ENCODE measurements at places on chromosomes 5 and 9.

DNA sequence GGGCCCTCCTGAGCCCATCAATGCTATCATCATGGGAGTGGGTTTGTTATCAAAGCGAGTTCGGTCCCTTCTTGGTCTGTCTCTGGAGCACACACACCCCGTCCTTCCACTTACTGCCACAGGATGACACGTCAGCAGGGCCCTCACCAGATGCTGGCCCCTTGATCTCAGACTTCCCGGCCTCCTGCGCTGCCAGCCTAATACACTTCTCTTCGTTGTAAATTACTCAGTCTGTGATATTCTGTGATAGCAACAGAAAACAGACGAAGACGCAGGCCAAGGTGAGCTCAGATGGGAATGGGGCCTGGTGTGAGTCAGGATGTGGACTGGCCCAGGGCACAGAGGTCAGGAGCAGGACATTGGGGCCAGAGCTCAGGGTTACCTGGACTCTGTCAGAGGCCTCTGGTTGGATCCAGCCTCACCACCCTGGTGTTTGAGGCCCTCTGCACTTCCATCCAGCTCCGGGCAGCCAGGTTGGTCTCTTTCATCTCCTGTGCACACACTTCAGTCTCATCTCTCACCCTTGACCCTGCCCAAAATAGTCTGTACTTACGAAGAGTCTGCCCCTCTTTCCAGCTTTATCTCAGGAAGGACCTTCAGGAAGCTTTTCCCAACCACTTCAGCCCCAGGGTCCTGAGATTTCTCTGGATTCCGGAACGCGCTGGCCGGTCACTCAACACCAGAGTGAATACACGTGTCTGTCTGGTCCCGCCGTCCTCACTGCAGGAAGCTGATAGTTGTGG is 26.0 kb upstream of the CNOT6 start:
- DNase-seq = no peak

GRCh38 chr5:108661590-108662219 is 86.0 kb upstream of the FER start:
- DNase-seq = no peak

DNA sequence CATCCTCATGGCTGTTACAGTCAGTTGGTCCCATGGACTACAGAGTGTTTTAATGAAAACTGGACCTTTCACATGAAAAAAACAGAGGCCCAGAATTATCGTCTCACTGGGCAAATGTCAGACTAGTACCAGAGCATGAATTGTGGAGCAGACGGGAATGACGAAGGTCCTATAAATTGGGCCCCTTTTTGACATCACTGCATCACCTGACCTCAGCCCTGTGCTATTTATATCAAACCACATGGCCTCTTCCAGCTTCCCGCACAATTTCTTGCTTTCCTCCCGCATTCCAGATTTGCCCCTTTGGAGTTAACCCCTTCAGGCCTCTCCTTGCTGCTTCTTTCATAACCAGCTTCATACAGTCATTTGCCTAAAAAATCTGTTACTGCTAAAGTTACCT is 301.7 kb downstream of the ATPSCKMT start:
- no peak for DNase-seq

- peak; percentile 67 for DNase-seq
These were observed 70.4 kb downstream of the GADD45G start for GRCh38 chr9:89675058-89675742.

DNA sequence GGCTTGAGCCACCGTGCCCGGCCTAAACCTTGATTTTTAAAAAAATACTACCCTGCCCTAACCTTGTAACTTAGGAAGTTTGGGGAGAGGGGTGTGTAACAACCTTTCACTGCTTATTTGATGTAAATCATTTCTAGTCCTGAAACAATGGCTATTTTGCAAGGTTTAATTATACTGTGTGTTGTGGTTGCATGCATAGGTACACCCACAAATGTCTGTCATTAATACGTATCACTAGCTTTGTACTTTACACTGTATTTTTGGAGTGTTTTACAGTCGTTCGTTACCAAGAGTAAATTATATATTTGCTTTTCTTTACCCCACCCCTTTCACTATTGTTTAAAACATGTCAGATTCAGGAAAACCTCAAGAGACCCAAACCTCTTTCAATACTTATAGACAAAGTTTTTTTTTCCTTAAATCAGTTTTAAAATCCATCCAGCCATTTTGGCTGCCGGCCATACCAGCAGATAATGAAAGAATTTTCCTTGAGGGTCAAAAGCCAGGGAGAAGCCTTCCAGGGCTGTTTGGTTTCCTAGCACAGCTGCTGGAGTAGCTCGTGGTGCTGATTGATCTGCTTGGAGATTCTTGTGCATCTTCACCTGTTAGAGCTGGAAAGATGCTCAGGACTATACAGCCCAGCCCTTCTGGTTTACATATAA is 50.7 kb downstream of the DOCK8 start:
- DNase-seq = no peak

GRCh38 chr9:69519470-69520240 is 152.5 kb downstream of the APBA1 start:
- no peak for DNase-seq

GRCh38 chr9:81424431-81424830 is 264.9 kb downstream of the TLE1 start:
- no peak for DNase-seq

- no peak for DNase-seq
These were observed 112.8 kb downstream of the GCNT1 start for GRCh38 chr9:76571743-76572146.

- DNase-seq = peak; percentile 35
These were observed 193.4 kb downstream of the ARRDC3 start for GRCh38 chr5:91189480-91190313.

- peak; percentile 24 for DNase-seq
These were observed 134.5 kb downstream of the NFIB start for GRCh38 chr9:14179449-14179848.

DNA sequence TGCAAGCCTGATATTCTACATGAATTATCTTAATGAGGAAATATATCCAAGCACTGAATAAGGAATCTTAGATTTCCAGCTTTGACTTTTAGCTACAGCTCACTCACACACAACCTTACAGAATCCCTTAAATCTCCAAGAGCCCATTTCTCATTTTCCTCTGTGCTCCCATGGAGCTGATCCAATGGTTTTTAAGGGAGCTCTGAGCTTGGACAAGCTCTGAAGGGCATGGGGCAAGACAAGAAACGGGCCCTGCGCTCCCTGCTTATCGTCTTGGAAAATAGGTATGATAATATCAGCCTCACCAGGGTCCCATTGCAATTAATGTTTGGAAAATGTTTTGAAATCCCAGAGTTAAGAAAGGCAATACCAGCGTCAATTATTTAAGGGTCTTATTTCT is 1021.7 kb downstream of the NR2F1-AS1 start:
- no peak for DNase-seq

DNA sequence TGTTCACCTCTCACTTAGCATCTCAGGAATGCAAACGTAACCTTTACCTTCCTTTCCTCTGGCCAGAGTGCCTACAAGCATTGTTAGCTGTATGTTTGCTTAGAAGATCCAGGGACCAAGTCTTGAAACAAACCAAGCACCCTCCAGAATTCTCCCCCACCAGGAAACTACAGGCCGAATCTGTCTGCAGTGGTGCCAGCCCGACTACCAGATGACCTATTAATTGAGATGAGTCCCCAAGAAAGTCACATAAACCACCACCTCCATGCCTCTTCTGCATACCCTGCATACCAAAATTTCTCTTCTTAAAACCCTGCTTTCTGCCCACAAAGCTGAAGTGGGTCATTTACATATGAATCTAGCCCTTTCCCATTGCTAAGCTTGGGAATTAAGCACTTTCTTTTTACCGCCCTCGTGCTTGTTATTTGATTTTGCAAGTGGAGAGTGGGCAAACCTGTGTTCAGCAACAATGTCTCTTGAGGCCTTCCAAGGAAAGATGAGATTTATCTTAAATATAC is 1239.1 kb downstream of the CDH12 start:
- no peak for DNase-seq

GRCh38 chr9:122819791-122820489 is 8.4 kb downstream of the PDCL start:
- peak; percentile 76 for DNase-seq

GRCh38 chr5:7317751-7318150 is 78.2 kb upstream of the ADCY2 start:
- no peak for DNase-seq

DNA sequence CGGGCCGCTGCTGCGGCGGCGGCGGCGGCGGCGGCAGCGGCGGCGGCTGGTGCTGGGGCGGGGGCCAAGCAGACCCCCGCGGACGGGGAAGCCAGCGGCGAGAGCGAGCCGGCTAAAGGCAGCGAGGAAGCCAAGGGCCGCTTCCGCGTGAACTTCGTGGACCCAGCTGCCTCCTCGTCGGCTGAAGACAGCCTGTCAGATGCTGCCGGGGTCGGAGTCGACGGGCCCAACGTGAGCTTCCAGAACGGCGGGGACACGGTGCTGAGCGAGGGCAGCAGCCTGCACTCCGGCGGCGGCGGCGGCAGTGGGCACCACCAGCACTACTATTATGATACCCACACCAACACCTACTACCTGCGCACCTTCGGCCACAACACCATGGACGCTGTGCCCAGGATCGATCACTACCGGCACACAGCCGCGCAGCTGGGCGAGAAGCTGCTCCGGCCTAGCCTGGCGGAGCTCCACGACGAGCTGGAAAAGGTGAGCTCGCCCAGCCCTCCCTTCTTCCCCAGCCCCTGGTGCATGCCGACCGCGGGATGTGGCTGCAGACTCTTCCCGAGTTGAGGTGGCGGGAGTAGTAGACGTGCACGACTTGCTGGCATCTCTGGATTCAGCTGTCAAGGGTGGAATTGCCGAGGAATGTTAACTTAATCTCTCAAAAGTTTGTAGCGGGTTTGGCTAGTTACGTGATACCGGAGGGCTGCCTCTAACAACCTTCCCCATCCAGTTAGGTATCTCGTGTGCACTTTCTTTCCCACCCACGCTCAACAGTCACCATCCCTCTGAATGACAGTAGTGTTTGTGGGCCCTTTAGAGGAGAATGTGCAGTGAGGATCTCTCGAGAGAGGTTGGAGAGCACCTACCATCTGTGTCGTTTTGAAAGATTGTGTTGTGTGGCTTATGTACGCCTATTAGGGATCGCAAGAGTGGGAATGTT is 932 bp downstream of the SLC12A2 start:
- DNase-seq = no peak

GRCh38 chr5:102765350-102765749 is 10.2 kb downstream of the PAM start:
- DNase-seq = no peak

- no peak for DNase-seq
These were observed 80.3 kb downstream of the ATPSCKMT start for GRCh38 chr5:10169359-10169758.

GRCh38 chr5:9187614-9188013 is 358.3 kb downstream of the SEMA5A start:
- no peak for DNase-seq

GRCh38 chr5:111511831-111512374 is 432 bp downstream of the STARD4 start:
- no peak for DNase-seq

GRCh38 chr5:78776637-78777036 is 128.1 kb upstream of the LHFPL2 start:
- no peak for DNase-seq

- DNase-seq = no peak
These were observed 149.1 kb upstream of the TRPM3 start for GRCh38 chr9:71270554-71270953.

DNA sequence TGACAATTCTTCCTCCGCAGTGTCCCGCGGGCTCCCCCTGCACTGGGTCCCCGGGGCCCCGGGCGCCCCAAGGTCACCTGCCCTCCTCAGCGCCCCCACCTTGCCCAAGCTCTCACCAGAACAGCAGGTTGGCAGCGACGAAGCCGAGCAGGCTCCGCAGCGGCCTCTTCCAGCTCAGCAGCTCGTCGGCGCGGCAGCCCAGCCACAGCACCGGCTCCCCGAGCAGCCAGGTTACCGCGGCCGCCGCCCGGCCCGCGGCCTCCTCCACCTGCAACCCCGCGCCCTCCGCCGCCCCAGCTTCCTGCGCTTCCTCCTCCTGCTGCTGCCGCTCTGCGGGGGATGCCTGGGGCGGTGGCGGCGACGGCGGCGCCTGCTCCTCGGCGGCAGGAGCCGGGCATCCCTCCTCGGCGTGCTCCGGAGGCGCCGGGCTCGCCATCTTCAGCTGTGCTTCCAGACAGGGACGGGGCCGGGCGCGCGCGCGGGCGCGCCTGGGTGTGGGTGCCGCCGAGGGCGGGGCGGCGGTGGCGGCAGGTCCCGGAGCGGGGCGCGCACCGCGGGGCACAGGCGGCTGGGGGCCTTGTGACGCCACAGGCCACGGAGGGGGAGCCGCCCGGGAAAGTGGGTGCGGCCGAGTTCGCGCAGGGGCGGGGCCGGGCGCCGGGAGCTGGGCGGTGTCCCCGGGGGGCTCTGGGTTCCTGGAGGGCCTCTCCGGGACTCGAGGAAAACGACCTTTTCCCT is at the start of gene RETREG1:
Gene RETREG1 (minus strand): TSS at position 462 of the 738 bp plus-strand sequence. CDS start 26 bp downstream, at position 436.
- DNase-seq = no peak

DNA sequence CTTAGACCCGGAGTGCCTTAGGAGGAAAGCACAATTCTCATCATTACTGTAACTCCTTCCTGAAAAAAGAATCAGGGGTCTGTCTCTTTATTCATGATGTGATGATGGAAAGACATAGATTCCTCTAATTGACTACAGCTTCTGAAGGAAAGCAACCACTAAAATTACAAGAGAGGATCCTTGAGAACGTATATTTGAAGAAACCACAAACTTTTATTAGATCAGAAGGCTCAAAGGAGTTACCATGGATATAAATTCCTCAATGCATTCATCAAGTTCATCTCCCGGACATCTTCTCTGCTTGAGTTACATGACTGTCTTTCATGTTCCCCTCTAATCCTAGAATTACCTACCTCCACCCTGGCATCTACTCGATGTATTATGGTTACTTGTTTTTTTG is 104.1 kb upstream of the PAPPA start:
- no peak for DNase-seq

DNA sequence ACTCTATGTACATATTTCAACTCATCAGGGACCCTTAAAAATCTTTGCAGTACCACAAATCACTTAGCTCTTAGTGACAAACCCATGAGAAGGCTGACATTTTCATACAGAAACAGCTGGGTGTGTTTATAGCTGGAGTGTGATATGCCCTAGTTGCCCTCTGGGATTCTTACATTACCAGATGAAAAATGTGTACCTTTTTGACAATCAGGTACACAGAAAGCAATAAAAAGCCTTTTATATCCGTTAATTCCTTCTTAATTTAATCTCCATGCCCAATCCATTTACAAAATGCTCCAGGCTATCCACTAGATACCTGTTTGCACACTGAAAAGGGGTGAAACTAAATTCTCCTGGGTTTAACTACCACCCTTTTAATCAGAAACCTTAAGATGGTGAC is 222.9 kb downstream of the KIAA0825 start:
- DNase-seq = no peak

DNA sequence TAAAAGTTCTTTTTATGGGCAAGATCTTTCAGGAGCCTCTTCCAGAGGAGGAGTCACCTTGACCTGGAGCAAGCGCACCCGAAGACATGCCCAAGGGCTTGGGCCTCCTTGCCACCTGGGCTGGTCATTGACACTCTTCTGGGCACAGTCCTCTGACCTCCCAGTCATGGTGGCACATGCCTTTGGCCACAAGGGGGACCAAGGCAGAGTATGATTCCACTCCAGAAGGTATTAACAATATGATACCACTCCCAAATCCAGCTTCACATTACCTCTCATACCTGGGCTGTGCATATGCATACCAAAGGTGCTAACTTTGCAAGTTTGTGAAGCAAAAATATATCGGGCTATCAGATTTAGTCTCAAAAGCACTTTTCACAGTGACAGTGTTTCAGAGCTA is 84.6 kb downstream of the MAST4 start:
- no peak for DNase-seq

GRCh38 chr9:137224830-137225694 is at the start of gene CYSRT1:
Gene CYSRT1, plus strand, starts transcription at chr9:137225174. Its CDS starts 448 bp downstream, at chr9:137225622.
- no peak for DNase-seq
